GM04503 (cell line): ENCODE measurements at places on chromosomes 2 and 18.
A peak's percentile ranks its signal among the peaks of the same experiment; 100 is the strongest.

DNA sequence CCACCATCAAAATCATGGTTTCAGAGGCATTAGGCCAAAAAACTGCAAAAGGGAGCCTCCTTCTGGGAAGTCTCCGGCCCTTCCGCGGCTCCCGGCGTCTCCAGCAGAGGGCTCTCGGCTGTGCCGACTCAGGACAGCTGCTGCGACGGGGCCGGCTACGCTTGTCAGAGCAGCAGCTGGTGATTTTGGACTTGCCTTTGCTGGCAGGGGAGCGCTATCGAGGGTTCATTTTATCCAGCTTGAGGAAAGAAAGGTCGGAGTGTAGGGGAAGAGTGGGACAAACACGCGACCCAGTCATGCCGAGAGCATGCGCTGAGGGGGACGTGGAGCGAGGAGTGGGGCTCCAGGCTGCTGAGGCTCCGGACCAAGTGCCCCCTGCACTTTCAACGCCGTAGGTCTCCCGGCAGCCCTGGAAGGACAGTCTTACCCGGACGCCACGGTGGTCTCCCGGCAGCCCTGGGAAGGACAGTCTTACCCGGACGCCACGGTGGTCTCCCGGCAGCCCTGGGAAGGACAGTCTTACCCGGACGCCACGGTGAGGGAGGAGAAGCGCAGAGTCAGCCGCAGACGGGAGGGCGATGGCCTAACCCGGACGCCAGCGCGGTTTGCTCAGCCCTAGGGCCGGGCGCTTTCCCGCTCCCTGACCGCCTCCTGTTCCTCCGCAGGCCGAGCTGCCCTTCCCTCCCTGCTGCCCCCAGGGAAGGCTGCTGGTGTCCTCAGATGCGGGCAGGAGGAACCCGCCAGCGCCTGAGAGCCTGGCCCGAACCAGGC is 21.7 kb downstream of the DDX18 start:
- no peak for DNase-seq

DNA sequence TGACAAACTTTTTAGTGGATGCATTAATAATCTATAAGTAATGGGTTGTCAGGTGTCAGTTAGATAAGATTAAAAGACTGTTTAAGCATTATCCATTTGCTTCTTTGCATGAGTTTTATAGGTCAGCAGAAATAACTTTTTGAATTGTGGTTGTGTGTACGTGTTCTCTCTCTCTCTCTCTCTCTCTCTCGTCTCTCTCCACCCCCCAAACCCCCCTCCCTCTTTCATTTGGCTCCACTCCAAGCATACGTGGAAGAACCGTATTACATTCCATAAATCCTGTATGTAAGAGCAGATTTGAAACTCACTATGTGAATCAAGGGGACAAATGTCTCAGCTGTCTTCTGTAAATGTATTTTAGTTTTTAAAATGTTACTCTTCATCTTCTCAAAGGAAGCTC is 120.2 kb downstream of the MEIS1 start:
- no peak for DNase-seq

DNA sequence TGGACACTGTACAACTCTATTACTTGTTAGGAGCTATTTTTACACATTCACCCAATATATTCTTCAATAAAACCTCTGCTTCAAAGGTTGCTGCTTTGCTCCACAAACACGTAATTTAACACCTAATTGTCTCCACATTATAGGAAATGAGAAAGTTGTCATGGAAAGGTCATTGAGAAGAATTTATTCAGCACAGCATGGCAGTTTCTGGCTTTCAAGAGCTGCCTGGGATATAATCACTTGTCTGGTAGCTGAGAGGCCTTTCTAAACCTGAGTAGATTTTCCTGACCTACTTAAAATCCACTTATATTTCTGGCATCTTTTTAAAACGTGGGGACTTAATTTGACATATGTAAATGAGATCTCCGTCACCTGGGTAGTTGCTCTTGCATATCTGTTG is 216.1 kb downstream of the ZNF804A start:
- no peak for DNase-seq

DNA sequence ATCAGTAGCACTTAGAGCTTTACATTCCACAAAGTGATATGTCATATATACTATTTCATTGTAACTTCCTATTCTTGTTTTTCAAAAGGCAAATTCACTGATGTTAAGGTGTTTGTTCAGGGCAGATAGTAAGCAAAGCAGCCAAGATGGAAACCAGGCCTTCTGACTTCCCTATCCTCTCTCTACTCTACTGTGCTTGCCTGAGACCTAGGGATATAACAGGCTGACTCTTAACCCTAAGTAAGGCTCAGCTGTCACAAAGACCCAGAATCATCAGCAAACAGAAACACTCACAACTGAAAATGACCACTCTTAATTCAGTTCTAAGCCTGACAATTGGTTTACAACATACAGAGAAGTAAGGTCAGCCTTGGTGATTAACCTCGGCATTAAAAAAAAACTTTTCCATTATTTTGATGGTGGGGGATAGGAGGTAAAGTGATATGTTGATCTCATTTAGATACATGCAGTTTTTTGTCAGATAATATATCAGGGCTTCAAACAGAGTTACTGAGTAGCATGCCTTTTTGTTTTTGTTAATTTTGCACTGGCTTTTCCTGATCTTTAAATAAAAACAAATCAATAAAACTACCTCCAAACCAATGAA is 95.4 kb upstream of the CHRNA1 start:
- no peak for DNase-seq

- no peak for DNase-seq
Observed at GRCh38 chr2:242001853-242002252, 132.3 kb downstream of the RTP5 start.

GRCh38 chr2:117519238-117519637 is 295.3 kb upstream of the DDX18 start:
- no peak for DNase-seq

DNA sequence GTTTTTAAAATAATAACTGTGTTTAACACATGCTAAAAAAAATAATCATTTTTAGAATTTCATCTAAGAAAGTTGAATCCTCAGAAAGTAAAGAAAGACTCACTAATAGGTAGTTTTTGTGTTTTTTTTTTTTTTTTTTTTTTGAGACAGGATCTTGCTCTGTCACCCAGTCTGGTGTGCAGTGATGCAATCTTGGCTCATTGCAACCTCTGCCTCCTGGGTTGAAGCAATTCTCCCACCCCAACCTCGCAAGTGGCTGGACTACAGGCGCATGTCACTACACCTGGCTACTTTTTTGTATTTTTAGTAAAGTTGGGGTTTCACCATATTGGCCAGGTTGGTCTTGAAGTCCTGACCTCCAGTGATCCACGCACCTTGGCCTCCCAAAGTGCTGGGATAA is 7.1 kb downstream of the CKAP2L start:
- no peak for DNase-seq

DNA sequence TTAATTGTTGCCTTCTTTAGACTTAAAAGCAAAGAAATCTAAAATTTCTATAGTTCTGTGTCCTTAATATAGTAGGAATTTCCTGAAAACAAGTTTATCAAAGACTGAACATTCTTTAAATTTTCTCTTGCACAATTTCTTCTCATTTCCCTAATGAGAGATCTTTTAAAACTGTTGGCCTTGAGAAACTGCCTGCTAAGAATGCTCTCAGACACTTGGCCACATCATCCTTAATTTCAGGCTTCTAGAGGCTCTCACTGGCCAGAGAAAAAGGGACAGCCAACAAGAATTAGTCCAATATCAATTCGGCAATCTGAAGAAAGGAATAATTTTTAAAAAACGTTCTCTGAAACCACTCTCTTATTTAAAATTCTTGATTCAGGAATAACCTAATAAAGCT is 167.0 kb upstream of the CREB1 start:
- no peak for DNase-seq

DNA sequence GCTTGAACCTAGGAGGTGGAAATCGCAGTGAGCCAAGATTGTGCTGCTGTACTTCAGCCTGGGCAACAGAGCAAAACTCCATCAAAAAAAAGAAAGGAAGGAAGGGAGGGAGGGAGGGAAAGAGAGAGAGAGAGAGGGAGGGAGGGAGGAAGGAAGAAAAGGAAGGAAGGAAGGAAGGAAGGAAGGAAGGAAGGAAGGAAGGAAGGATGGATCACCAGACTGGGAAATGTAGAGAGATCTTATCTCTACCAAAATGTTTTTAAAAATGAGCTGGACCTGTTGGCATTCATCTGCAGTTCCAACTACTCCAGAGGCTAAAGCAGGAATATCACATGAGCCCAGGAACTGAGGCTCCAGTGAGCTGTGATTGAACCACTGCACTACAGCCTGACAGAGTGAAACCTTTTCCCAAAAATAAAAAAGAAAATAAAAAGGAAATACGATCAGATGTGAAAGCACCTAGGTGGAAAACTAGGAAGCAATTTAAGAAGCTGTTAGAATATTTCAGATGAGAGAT is 239.4 kb downstream of the CDH7 start:
- DNase-seq, result no peak

DNA sequence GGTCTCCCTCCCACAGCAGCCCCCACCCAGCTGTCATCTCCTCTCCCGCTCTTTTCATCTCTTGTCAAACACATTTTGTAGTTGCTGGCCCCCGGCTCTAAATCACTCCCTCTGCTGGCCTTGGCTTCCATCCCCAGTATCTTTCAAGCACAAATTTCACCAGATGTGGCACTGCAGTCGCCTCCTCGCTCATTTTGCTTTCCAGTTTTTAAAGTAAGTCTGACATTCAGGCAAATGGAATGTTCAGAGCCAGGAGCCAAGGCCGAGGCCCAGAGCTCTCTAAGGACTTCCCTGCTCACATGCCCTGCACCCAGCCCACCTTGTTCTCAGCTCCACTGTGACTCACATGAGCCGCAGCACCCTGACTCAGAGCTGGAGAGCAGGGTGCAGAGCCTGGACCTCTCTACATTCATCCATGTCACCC is 158.4 kb downstream of the GALNT14 start:
- DNase-seq, result peak; percentile 46

DNA sequence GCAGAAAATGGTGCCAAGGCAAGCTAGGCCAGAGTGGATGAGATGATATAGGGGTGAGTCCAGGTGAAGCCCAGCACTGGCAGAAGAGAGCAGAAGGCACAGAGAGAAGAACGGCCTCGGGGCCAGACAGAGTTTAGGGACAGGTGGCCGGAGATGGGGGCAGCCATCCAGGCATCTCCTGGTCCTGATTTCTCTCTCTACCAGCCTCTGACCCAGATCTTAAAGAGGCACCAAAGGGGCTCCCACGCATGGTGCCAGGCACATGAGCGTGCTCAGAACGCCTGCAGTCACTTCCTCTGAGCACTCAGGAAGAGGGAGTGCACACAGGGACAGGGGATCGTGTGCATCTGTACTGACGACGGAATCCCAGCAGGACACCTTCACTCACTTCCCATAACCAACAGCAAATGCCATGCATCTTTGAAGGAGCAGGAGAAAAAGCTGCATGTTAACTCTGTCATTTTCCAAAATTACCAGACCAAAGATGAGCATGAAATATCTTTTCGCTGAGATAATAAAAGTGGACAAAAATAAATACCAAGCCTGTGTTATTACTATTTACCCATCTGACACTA is 427.8 kb upstream of the MYT1L start:
- no peak for DNase-seq

DNA sequence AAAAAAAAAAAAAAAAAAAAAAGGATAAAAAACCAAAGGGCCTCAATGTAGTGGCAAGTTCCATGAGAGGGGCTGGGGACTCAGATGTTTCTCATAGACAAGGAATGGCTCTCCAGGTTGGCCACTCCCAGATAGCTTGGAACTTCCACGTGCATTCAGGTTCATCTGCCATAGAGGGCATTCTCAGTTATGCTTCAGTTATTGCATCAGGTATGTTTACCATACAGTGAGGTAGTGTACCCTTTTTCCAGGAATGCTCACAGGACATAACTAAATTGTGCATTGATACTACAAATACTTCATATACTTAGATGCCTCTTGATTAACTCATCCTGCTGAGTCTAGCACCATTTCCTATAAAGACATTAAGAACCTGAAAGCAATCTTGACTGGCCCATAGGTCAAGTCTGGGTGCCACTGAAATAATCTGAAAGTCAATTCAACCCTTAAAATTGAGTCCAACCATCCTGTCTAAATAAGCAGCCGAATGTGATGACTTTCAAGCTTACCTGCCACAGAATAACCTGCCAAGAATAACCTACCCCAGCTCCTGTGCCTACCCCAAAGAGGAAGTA is 14.6 kb upstream of the KLHL23 start:
- no peak for DNase-seq

DNA sequence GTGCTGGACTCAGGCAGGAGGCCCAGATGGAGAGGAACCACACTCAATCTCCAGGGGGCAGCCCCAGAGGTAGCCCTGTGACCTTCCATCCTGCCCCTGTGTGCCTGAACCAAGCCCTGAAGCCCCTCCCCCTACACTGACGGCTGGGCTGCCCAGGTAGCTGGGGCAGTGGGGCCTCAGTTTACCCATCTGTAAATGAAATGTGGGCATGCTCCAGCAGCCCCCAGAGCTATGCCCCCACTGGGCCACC is 15.8 kb downstream of the CROCC2 start:
- DNase-seq, result no peak

DNA sequence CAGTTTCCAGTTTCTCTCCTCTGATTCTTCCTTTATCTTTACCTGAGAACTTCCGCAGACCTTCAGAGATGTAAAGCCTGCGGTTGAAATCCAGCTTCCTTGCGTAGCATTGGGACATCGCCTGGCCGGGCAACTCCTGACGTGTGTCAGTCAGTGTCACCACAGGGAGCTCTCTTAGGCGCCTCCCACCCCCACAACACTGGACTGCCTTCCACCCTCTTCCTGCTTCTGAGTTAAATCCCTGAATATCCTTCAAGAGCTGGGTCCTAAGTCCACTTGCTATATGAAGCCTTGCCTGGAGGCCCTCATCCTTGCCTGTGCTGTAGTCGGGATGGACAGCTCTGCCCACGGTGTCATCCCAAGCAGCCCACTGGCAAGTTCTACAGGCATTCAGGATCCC is 179.4 kb downstream of the SEPTIN10 start:
- DNase-seq, result no peak

- DNase-seq, result no peak
Observed at GRCh38 chr2:8932702-8933101, 70.8 kb downstream of the MBOAT2 start.

DNA sequence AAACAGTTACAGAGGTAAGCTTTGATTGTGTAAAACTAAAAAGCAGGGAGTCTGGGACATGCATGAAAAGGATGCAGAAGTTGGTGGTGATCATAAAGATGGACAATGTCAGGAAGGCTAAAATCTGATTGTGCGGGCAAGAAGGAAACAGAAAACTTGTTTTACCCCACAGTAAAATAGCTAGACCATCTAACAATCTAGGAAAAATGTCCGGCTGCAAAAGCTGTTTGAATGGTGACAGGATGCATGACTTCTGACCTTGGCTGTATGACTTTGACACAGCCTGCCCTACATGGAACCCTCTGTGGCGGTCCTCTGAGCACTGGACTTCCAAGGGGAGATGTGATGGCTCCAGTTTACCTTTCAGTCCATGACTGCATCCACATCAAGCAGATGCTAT is 93.6 kb downstream of the RAPH1 start:
- DNase-seq, result no peak

- DNase-seq, result no peak
Observed at GRCh38 chr2:149783284-149783683, 195.7 kb upstream of the MMADHC start.

- DNase-seq, result no peak
Observed at GRCh38 chr2:177667626-177668025, 275.1 kb downstream of the AGPS start.
